Stimulated activated CD4-positive, alpha-beta T cell treated with anti-CD3 and anti-CD28 coated beads, Interleukin-1b, Interleukin-23, amount 100 ng/mL, for 24 hours (primary cell): ENCODE measurements at places on chromosomes 3 and 15.

DNA sequence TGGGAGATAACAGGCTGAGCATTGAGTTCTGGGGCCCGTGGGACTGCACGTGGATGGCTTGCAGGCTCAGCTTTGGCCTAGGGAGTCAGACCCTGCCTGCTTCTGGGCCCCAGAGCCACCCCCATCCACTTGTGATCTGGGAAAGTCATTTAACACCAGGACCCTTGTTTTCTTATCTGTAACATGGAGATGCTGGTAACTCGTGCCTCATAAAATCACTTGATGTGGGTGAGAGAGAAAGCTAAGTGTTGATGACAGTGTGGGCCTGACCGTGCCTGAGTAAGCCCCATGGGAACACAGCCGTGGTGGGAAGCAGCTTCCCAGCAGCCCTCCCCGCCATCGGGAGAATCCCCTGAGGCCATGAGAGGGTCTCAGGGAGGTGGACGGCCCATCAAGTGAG is 378.1 kb downstream of the GABRB3 start:
- no peak for DNase-seq

DNA sequence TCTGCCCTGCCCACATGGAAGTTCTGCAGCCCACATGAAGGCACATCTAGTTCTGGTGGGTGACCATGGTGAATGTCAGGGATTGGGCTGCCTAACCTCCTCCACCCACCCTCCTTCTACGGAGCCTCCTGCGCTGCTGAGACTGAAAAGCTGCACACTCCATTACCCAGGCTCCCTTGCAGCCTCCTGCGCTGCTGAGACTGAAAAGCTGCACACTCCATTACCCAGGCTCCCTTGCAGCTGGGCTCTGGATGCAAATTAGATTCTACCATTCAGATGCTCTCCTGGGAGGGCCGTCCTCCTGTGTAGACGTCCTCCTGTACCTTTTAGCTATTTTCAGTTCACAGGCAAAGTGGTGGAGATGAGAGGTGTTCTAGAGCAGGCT is 32.1 kb downstream of the POMGNT2 start:
- DNase-seq = no peak

- DNase-seq = no peak
These were observed 64.5 kb downstream of the POLQ start for GRCh38 chr3:121481106-121481880.

DNA sequence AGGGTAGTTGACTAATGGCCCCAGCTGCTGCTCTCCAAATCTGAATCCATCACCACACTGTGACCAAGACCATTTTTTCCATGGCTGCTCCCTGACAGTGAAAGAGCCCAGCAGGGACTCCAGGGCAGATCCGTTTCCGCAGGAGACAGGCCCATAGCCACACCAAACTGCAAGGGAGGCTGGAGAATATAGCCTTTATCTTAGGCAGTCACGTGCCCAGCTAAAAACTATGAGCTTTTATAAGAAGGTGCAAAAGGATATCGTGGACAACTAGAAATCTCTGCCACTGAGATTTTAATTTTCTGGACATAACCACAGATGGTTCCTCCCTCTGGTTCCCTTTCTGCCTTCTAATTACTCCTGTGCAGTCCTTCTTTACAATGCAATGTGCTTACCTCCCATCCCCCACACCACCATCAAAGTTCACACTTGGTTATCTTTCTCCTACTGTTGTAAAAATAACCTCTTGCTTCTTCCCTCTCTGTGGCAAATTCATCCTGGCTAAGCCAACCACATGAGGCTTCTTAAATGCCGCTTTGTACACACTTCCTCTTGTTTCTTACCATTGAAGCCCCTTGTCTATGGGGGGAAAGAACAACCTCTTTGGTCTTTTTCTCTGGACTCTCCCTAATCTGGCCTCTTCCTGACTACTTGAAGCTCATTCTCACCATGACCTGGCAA is 233.7 kb downstream of the SHQ1 start:
- no peak for DNase-seq
